ENCODE measurements at places on chromosomes 1 and 21.

DNA sequence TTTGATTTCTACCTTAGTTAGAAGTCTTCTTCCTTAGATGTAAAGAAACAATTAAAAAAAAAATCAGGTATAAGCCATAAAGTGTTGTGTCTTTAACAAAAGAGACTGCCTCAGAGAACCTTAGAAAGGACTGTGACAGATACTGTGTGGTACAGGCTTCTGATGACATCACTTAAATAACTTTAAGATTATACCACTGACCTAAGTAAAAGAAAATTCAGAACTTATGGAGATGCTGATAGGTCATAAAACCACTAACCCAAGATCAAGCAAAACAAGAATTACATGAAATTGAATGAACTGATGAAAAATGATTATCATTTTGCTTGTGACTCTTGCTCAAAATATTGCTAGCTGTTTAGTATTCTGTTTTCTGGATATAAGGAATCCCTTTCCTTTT, 220.8 kb downstream of the NRIP1 start:
- no peak for DNase-seq

- DNase-seq: no peak
Measured at GRCh38 chr1:243496187-243496646, 240.4 kb downstream of the SDCCAG8 start.

GRCh38 chr1:16442265-16442664, 1.7 kb downstream of the NECAP2 start:
- DNase-seq: no peak

GRCh38 chr1:74481607-74482006, 30.8 kb downstream of the LRRC53 start:
- DNase-seq: no peak

DNA sequence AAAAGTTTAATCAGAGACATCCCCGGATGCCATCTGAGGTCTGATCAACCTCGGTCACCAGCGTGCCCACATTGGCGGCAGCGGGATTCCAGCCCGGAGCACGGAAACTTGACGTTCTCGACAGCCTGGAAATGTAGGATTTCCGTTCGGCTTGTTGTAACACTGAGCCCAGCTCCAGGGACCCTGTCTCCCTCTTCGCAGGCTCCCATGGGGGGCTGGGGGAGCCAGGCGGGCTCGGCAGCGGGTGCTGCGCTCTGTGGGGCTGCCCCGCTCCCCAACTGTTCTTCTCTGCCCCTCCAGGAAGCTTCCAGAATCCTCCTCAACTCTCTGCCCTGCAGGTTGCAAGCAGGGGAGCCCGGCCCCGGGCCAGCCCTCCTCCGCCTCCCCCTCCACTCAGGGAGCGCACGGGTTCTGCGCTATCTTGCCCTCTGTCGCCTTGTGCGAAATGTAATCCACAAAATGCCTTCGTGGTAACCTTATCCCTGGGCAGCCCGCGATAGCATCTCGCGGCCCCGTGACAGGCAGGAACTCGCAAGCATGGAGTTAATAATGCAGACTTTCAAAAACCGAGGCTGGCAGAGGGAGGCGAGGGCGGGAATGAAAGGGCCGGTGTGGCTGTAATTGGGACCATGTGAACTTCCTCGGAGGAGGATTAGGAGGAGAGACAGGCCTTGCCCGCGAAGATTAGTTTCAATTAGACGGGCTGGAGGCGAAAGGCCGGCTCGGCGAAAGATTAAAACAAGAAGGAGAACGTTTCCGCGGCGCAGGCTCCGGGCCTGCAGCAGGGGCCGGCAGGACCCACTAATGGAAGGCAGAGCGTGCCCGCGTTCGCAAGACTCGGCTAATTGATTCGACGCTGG, 53.9 kb upstream of the TTC34 start:
- no peak for DNase-seq
